Activated naive CD8-positive, alpha-beta T cell treated with anti-CD3 and anti-CD28 coated beads for 36 hours (primary cell): ENCODE measurements at places on chromosomes 13 and 19.
A peak's percentile ranks its signal among the peaks of the same experiment; 100 is the strongest.

GRCh38 chr19:35124098-35125060, 8.8 kb downstream of the FXYD3 start:
- peak; percentile 90 for DNase-seq

DNA sequence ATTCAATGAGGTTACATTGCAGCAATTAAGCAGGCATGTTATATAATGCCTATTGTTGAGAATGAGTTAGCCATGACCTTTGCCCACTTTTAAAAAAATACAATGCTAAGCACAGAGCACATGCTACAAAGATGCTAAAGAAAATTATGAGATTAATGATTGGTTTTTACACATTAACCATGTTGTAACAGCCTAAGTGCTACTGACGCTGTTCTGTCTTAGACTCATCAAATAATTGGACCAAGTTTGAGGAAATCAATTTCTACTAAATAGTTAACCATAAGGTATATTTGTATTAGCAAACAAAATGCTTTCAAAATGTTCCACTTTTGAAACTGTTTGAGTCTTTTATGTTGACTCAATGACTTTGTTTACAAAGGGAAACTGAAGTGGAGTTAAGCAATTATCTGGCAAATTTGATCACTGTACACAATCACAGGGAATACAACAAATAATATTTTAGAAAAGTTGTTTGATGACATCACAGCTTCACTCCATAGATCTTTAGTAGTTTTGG, 14.3 kb downstream of the MIR17HG start:
- DNase-seq: no peak

DNA sequence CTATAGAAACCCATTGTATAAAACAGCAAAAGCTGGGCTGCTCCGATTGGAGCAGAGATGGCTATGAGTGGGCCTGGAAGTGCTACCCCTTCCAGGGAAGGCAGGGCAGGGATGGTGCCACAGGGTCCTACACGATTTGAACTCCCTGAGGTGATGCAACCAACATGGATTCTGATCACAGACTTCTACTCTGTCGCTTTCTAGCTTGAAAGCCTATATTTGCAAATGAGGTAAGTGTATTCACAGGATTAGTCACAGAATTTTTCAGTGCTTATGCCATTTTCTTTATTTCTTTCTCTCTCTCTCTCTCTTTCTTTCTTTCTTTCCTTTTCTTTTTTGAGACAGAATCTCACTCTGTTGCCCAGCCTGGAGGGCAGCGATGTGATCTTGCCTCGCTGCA, 179.0 kb downstream of the SPRY2 start:
- no peak for DNase-seq

GRCh38 chr13:81957121-81957520, 1616.2 kb upstream of the SPRY2 start:
- no peak for DNase-seq

GRCh38 chr13:96273196-96273595, 183.3 kb downstream of the HS6ST3 start:
- DNase-seq: no peak

DNA sequence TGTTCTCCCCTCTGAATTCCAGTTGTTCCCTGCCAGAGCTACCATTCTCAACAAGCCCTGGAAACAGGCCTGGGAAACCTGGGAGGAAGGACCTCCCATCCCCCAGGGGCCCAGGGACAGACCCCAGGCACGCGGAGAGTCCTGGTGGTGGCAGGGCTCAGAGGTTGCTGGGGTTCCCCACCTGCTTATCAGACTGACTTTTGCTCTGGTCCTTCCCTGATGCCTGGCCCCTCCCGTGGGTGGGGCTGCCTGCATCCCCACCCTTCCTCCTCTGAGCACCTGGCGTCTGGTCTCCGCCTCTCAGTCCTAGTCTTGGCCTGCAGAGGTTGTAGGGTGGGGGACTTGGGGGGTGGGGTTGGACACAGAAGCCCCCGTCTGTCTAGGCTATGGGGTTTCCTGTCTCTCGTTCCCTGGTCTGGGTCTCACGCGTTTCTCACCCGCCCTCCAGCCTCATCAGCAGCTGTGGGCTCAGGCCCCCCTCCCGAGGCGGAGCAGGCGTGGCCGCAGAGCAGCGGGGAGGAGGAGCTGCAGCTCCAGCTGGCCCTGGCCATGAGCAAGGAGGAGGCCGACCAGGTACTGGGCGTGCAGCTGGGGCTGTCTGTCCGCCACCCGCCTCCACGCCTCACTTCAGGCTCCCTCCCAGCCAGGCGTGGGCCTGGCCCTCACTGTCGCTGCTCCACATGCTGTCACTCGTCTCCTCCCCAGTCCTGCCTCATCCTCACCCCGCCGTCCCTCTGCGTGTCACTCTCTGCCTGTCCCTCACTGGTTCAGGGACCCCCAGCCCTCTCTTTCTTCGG, 13.6 kb downstream of the EPN1 start:
- no peak for DNase-seq

DNA sequence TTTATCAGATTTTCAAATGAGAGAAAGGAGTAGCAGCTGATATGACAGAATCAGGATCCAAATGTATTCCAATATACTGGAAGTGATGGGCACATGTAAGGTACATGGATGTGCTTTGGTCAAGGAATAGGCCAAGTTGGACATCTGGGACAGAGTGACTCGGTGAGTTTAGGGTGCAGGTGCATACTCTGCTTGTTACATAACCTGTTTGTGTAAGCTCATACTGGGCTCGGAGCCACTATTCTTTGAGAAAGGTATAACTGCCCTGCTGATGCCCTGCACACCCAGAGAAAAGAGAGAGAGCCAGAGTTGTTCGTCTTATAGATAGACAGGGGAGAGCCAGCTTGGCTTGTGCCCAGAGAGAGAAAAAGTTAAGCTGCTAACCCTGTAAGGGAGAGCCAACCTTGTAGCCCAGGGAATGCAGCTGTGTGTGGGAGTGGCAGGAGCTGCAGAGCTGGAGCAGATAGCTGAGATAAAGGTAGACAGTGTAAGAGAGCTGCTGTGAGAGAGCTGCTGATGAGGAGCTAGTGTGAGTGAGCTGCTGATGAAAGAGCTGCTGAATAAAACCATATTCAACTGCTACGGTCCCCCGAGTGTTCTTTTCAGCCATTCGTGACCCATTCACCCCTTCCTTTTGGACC, 40.7 kb upstream of the N4BP2L1 start:
- no peak for DNase-seq
